ENCODE measurements at places on chromosomes 7 and 10. TPM values are rescaled to one million over a fixed set of nuclear protein-coding genes. Genes with fewer than 3 reads are reported as not detected.

DNA sequence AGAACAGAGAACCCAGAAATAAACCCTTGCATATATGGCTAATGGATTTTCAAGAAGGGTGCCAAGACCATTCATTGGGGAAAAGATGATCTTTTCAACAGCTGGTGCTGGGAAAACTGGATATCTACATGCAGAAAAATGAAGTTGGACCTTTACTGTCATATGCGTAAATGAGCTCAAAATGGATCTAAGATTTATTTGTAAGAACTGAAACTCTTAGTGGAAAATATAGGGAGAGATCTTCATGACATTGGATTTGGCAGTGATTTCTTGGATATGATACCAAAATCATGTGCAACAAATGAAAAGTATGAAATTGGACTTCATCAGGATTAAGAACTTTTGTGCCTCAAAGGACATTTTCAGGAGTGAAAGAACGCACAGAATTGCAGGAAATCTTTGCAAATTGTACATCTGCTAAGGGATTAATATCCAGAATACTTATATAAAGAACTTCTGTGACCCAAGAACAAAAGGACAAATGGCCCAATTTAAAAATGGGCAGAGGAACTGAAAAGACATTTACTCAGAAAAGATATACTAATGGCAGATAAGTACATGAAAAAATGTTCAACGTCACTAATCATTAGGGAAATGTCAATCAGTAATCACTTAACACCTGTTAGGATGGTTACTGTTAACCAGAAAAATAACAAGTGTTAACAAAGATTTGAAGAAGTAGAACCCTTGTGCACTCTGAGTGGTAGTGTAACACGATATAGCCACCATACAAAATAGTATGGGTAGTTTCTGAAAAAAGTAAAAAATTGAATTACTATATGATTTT lies 6.1 kb downstream of the DBF4 start:
- peaks cover 28% of the 10 kb centered on the region for H3K36me3 ChIP-seq
- H3K4me1 ChIP-seq: peaks cover 4% of the 10 kb centered on the region
- no peaks in the 10 kb centered on the region for H3K27me3 ChIP-seq
- H3K4me3 ChIP-seq: no peak overlapping the region

DNA sequence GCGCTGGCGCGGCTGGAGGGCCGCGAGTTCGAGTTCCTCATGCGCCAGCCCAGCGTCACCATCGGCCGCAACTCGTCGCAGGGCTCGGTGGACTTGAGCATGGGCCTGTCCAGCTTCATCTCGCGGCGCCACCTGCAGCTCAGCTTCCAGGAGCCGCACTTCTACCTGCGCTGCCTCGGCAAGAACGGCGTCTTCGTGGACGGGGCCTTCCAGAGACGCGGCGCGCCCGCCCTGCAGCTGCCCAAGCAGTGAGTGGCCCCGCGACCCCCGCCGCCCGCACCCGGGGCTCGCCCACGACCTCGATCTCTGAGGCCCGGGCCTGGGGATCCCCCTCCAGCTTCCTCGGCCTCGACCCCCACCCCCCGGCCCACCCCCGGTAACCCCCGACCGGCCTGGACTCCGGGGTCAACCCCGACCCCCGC lies 537 bp downstream of the FOXK1 start:
- H3K27ac ChIP-seq: peak overlapping the region; percentile 94
- peak; percentile 10 for DNase-seq

Gene LIPN
- total RNA-seq: not detected

- no peaks in the 10 kb centered on the region for H3K27me3 ChIP-seq
- no peaks in the 10 kb centered on the region for H3K4me1 ChIP-seq
- H3K4me3 ChIP-seq: no peak overlapping the region
- no peak for DNase-seq
Measured at GRCh38 chr7:6496842-6497636, 49.3 kb upstream of the DAGLB start.

Gene PRLHR
- total RNA-seq: not detected

DNA sequence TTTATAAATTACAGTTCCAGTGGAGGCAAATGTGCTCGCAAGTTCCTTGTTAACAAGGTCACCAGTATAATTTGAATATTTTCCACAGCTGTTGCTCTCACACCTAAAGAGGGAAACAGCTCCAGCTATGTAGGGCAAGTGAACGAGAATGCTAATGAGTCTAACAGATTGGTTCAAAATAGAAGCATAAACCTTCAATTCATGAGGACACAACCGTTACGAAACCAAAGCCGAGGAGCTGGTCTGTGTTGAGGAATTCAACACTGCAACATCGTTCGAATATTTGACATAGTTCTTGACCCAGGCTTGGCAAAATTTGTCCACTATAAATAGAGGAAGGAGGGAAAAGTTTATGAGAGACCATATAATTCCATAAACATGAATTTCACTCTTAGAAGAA lies 161.3 kb downstream of the KLF6 start:
- no peak for DNase-seq
- H3K27ac ChIP-seq: no peak overlapping the region

Gene SLC29A4
- total RNA-seq: 0.39 TPM

- no peak overlapping the region for H3K4me3 ChIP-seq
- no peaks in the 10 kb centered on the region for H3K36me3 ChIP-seq
- DNase-seq: no peak
- no peaks in the 10 kb centered on the region for H3K27me3 ChIP-seq
- no peaks in the 10 kb centered on the region for H3K4me1 ChIP-seq
Measured at GRCh38 chr10:86651021-86651471, 3.3 kb upstream of the OPN4 start.

Gene EN2
- not detected for total RNA-seq

Gene FOXI2
- not detected for total RNA-seq

Gene GSTO2
- 1.2 TPM for total RNA-seq

GRCh38 chr10:5147981-5148677 lies 36.8 kb downstream of the AKR1C8 start:
- H3K4me3 ChIP-seq: no peak overlapping the region
- no peaks in the 10 kb centered on the region for H3K4me1 ChIP-seq
- no peaks in the 10 kb centered on the region for H3K36me3 ChIP-seq
- no peak overlapping the region for H3K27ac ChIP-seq

- H3K36me3 ChIP-seq: no peaks in the 10 kb centered on the region
- no peak overlapping the region for H3K27ac ChIP-seq
- no peaks in the 10 kb centered on the region for H3K27me3 ChIP-seq
- no peaks in the 10 kb centered on the region for H3K4me1 ChIP-seq
- H3K4me3 ChIP-seq: no peak overlapping the region
- no peak for DNase-seq
Measured at GRCh38 chr10:30596013-30596412, 33.5 kb downstream of the LYZL2 start.

DNA sequence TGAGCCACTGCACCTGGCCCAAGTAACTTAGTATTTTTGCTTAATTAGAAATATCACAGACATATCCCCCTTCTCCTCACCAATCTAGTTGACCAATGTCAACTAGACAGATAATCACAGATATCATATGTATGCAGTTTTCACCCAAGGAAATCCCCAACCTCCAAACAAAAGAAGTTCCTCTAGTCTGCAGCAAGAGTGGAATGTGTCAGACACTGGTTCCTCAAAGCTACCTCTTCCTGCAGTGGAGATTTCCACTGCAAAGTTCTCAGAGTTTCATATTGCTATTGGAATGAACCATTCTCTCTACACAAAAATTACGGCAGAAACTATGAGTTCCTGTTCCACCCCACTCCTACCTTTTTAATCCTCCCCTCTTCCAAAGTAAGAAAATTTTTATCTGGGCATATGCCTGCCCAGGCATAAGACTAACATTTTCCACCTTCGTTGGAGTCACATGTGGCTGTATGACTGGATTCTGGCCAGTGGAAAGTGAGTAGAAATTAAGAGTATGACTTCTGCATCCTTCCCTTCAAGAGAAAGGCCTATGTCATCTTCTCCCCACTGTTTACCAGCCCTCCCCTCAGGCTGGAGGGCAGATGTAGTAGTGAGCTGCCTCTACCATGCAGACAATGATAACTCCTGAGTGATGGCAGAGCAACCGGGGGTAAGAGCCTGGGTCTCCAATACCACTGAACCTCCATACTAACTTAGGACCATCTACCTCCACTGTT lies 103.0 kb downstream of the MYOF start:
- peaks cover 5% of the 10 kb centered on the region for H3K4me1 ChIP-seq
- no peaks in the 10 kb centered on the region for H3K36me3 ChIP-seq
- H3K27ac ChIP-seq: no peak overlapping the region
- H3K4me3 ChIP-seq: no peak overlapping the region
- DNase-seq: no peak
- H3K27me3 ChIP-seq: no peaks in the 10 kb centered on the region

DNA sequence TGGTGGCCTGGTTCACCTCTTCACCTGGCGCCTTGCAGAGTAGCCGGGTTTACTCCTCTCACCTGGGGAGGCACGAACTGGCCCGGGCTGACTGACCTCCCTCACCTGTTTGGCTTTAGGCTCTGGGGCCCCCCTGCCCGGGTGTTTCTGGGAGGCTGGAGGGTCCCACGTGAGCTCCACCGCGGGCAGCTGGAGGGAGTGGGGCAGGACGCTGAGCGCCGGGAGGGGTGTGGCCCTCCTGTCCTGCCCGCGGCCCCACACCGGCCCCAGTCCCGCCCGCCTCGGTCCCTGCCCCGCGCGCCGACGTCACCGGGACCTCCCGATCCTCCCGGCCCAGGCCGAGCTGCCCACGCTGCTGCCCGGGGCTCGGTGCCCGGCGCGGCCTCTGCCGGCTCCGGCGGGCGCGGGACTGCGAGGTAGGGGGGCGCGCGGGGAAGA lies at the start of gene AMZ1:
AMZ1 (plus strand) TSS at position 322 of the 438 bp plus-strand sequence. CDS start 12,250 bp downstream, outside the sequence.
- peaks cover 24% of the 10 kb centered on the region for H3K27me3 ChIP-seq
- DNase-seq: no peak
- H3K36me3 ChIP-seq: no peaks in the 10 kb centered on the region
- H3K4me3 ChIP-seq: no peak within 1 kb of the TSS
- H3K4me1 ChIP-seq: peaks cover 12% of the 10 kb centered on the region
- no peak within 1 kb of the TSS for H3K27ac ChIP-seq

Gene GRM3
- total RNA-seq: not detected

All from CD4-positive, alpha-beta T cell (primary cell).